ENCODE measurements at places on chromosomes 6 and 20. TPM values are rescaled to one million over a fixed set of nuclear protein-coding genes. Genes with fewer than 3 reads are reported as not detected.

- no peak for DNase-seq
These were observed 38.0 kb upstream of the TASP1 start for GRCh38 chr20:13676682-13677081.

GRCh38 chr6:29653452-29654038, 3.3 kb upstream of the MOG start:
- no peak for DNase-seq

Gene RNF217
- total RNA-seq, result 15.5 TPM

DNA sequence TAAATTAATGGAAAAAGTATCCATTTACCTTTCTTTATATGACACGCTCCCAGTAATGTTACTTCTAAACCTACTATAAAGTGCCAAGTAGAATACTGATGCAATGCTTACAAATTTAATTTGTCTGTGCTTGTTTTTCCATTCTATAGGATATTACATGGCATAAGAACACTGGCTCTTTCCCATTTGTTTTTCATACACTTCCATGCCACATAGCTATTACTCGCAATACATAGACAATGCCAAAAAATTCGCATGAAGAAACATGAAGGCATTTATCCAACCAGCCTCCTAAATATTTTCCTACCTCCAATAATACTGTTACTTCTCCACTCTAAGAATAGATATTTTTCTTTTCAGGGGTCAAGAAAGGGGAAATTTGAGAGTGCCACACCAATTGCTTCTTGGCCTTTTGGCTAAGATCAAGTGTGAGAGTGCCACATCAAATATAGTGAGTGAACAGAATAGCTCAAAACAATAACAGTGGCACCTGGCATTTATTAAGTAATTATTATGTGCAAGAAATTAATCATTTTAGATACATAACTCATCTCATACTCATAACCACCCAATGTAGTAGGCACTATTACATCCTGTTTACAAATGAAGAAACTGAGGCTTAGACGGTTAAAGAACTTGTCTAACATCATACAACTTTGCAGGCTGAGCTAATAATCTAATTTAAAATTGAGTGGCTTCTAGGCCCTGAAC, 845 bp upstream of the DST start:
- no peak for DNase-seq

- DNase-seq, result no peak
These were observed 3.5 kb downstream of the SIRPA start for GRCh38 chr20:1898482-1899240.

DNA sequence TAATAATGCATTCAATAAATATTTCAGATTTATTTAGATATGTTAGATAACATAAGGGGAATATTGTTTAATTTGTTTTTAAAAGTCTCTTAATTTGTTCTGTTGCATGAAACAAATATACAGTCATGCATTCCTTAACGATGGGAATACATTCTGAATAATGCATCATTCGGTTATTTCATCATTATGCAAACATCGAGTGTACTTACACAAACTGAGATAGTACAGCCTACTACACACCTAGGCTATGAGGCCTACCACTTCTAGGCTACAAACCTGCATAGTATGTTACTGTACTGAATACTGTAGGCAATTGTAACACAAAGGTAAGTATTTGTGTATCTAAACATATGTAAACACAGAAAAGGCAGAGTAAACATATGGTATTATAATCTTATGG, 118.7 kb downstream of the EPHA7 start:
- no peak for DNase-seq

DNA sequence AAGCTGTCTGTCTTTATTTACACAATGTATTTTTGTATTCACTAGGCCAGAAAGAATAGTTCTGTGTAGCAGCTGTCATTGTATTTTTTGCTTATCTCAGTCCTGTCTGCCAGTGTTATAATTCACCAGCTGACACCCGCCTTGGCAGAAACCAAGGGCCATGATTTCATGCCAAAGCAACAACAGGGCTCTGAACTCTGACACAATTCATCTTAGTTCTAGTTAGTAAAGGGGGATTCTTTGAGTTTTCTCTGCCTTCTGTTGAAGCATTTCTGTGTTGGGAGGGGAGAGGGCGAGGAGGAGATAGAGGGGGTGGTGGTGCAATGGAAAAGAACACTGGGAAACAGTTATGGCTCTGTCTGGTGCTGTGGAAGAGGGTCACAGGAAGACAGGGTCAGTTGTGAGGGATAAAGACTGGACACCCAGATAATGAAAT, 684.6 kb upstream of the MARCKS start:
- DNase-seq, result no peak

Gene MOCS1
- total RNA-seq, result 18.8 TPM

GRCh38 chr6:125469915-125470314, 168.1 kb upstream of the HDDC2 start:
- DNase-seq, result no peak

Gene ARHGAP40
- not detected for total RNA-seq

Gene ASXL1
- total RNA-seq, result 42.5 TPM

DNA sequence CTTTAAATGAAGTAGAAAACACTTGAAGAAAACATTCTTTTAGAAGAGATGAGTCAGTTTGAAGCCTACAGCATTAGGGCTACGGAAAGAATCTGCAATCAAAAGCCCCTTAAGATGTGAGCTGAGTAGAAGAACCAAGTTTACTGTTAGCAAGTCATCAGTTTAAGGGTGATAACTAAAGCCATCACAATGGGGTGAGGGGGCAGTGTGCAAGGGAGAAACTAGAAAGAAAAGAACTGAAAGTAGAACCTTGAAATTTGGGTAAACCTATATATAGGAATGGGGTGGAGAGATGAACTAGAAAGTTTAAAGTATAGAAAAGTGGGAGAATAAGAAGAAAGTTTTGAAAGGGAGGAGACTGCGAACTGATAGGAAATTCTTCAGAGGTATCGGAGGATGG, 212.9 kb downstream of the COL19A1 start:
- DNase-seq, result no peak

- no peak for DNase-seq
These were observed 110.0 kb upstream of the KCNK16 start for GRCh38 chr6:39432330-39433025.

DNA sequence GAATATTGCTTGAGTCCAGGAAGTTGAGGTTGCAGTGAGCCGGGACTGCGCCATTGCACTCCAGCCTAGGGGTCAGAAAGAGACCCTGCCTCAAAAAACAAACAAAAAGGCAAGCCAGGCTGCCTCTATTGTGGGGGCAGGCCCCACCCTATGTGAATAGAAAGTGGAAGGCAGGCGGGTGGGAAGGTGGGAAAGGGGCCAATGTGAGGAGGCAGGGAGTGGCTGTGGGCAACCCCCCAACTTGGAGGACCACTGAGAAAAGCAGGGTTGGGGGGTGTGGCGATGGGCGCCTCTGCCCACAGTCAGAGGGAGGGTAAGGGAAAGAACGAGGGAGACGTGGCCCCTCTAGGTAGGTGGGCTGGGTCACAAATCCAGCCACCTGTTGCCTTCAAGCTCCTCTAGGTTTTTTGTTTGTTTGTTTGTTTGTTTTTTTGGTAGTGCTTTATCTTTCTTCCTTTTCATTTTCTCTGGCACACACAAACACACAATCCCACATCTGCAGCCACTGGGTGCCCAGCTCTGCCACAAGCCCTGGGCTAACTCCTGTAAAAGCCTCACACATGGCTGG, 5.3 kb upstream of the AP5S1 start:
- DNase-seq, result peak; percentile 23

Gene NEU1
- total RNA-seq, result 63.5 TPM

DNA sequence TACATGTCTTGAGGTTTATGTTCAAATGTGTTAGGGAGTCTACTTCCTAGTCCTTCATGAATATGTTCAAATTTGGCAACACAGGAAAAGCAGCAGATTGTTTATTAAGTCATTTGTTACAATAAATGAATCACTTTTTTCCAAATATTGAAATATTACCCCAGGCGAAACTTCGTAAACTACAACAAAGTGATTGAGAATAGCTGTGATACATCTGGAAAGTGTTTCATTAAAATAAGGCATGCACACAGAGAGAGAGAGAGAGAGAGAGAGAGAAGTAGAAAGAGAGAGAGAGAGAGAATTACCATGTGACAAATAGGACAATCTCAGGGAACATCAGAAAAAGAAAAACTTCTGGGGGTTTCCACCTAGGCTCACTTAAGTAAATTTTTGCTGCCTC, 363.1 kb upstream of the PTCHD4 start:
- no peak for DNase-seq

Gene LY86
- 2.3 TPM for total RNA-seq

GRCh38 chr6:7833751-7834070, 76.9 kb downstream of the TXNDC5 start:
- no peak for DNase-seq

DNA sequence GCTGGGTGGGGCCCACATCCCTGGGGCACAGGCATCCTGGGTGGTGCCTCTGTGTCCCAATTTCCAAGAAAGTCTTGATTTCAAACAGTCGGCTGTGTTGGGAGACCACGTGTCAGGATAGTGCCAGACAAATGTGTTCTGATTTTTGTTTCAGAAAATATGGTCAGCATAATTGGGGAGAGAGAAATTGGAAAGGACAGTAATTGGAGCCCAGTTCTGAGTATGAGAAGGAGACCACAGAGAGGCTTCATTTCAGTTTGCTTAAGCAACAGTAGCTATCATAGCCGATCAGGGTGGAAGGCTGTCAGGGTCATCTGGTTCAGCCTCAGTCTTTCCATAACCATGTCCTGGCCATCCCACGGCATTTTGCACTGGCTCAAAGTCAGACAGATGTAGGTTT, 220.7 kb downstream of the CDC5L start:
- DNase-seq, result no peak

DNA sequence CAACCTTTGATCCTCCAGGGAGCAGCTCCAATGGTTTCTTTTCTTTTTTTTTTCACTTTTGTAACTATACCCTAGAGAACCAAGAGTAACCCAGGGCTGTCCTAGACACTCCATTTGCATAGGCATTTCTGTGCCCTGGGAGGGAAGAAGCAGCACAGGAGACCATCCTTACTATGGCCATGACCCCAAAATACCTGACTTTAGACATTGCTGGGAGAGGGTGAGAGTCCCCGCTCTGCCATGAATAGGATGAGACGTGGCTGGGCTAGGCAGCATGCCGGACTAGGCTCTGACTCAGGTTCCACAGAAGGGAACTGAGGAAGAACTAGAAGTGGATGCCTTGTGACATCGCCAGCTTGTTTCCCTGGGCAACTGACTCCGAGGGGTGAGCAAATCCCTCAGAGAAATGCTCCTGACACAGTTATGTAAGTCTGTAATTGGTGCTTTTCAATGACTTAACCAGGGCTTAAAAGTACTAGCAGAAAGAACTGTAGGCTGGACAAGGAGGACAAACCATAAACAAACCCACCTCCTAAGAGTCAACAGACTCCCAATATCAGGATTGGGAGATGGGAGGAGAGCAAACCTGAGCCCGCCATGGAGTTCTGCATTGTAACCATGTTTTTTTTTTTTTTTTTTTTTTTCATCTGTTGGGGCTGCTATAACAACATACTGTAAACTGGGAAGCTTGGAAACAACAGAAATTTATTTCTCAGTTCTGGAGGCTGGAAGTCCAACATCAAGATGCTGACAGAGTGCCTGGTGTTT, 910 bp upstream of the ADTRP start:
- DNase-seq, result no peak

- no peak for DNase-seq
These were observed 16.7 kb downstream of the MGME1 start for GRCh38 chr20:17985388-17986018.

DNA sequence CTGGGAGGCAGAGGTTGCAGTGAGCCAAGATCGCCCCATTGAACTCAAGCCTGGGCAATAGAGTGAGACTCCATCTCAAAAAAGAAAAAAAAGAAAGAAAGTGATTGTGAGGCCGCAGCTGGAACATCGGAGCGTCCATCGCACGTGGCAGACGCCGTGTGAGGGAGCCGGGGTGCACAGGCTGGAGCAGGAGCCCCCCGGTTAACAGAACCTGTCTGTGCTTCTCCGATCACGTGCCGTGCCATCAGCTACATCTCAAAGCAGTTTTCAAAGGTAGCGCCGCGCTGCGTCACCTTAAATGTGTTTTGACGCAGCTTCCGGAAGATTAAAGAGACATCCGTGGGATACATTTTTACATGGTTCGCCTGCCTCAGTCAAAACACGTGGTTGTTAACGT, 138.9 kb downstream of the TAF4 start:
- DNase-seq, result no peak

- DNase-seq, result no peak
These were observed 712.4 kb downstream of the EPHA7 start for GRCh38 chr6:92706976-92707375.

DNA sequence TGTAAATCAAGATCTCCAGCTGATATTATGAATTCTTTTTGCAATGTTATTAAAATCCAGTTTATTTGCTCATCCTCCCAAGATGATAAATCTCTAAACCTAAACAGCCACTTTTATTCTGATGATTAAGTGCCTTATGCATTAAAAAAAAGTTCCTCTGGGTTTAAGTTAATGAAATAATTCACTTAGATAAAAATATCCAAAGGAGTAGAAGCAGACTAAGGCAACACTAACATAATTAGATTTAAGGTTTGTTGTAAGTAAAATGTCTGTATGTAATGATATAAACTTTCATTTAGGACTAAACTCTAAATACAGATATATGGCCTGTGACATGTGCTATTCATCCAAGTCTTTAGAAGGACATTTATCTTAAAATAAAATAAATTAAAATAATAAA, 457.2 kb downstream of the TENT5A start:
- DNase-seq, result no peak

- no peak for DNase-seq
These were observed 61.3 kb upstream of the PMEPA1 start for GRCh38 chr20:57770852-57771720.

DNA sequence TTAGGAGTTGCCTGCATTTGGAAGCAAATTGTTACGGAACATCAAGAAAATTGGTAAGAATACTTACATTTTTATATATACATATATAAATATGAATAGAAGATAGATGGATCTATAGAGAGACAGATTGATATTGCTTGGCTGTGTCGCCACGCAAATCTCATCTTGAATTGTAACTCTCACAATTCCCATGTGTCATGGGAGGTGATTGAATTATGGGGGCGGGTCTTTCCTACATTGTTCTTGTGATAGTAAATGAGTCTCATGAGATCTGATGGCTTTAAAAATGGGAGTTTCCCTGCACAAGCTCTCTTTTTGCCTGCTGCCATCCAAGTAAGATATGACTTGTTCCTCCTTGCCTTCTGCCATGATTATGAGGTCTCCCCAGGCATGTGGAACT, 180.8 kb upstream of the HEY2 start:
- no peak for DNase-seq

DNA sequence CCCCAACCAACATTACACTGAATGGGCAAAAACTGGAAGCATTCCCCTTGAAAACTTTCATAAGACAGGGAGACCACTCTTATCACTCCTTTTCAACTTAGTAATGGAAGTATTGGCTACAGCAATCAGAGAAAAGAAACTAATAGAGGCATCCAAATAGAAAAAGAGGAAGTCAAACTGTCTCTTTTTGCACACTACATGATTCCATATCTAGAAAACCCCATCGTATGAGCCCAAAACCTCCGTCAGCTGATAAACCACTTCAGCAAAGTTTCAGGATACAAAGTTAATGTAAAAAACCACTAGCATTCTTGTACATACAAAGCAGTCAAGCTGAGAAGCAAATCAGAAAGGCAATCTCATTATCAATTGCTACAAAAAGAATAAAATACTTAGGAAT, 580.4 kb upstream of the PTCHD4 start:
- DNase-seq, result no peak
